Activated CD4-positive, alpha-beta T cell treated with anti-CD3 and anti-CD28 coated beads for 24 hours (primary cell): ENCODE measurements at places on chromosomes 12 and 14.

- no peak for DNase-seq
These were observed 151.0 kb downstream of the BCAT1 start for GRCh38 chr12:24797901-24798300.

DNA sequence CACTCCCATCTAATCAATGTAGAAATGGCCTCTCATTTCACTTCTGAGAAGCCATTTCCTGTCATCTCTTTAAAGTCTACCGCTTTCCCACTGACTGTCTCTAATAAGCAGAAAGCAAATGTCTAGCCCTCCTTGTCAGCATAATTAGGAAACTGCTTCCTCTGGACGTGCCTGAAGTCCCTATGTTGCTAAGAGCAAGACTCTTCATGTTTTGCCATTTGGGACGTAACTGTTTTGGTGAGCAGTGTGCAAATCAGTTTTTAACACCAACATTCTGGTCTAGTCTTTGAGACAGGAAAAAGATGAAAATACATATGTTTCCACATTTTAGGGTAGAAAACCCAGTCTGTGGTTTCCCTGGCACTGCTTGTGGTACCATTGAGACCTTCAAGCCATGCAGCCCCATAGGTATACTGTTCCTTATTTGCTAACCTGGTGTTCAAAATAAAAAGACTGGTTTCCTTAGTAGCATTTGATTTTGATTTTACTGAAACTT lies 22.2 kb downstream of the IFNG start:
- DNase-seq, result no peak

GRCh38 chr12:68749443-68749842 lies 3.5 kb downstream of the SLC35E3 start:
- DNase-seq, result no peak

- DNase-seq, result no peak
These were observed 63.1 kb upstream of the FGD4 start for GRCh38 chr12:32336261-32336660.

GRCh38 chr12:49364989-49365388 lies 2.3 kb upstream of the SPATS2 start:
- no peak for DNase-seq

GRCh38 chr14:56585461-56586084 lies 6.0 kb downstream of the TMEM260 start:
- no peak for DNase-seq

DNA sequence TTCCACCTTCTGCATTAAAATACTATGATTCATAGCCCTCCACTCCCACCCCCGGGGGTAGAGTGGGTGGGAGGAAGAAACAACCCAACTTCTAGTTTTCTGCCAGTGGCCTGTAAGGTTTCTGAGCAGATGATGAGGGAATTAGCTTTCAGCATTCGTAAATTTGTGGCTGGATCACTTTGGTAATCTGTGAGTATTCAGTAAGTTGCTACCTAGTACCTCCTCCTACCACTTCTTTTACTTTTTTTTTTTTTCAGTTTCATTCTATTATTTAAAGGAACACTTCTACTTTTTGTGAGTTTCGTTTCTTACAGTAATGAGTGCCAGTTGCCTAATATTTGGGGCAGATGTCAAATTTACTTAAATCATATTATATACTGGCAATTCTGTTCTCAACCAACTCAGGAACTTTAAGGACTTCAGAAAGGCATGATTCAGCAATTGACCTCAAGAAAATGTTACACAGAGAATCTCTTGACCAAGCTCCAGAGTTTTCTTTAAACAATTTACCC lies 42.4 kb upstream of the EMP1 start:
- DNase-seq, result no peak

- no peak for DNase-seq
These were observed 1.8 kb upstream of the KRT83 start for GRCh38 chr12:52323001-52323400.

DNA sequence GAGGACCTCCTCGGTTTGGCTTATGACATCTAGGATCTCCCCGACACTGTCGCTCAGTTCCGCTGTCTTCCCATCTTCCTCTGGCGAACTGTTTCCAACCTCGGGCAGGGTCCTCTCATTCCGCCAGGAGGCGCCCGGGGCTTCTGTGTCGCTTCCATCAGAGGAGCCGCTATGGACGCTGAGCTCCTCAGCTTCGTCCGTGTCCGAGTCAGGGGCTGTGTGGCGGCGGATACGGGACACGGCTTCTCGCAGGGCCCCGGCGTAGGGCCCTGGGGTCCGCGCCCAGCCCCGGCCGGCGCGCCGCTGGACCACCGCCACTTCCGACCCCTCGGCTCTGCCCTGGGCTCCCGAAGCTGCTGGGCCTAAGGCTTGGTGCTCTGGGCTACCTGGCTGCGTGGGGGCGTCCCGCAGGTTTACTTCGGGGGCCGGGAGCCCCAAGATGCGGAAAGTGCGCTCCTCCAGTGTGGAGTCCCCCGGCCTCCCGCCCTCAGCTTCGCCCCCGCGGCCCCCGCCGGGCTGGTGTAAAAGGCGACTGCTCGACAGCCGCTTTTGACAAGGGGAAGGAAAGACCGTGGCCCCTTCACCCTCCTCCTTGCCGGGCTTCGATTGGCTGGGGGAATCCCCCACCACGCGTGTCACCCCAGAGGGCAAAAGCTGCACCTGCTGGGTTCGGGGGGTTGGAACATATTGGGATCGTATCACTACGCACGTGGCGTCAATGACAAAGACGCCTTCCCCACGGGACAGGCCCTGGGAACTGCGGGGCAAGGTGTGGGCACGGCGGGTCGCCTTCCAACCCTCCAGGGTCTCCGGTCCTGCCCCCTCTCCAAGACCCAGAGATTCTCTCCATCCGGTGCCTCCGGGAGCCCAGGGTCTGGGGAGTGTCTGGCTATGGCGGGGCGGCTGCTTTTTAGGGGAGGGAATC lies 2.1 kb downstream of the DDN start:
- no peak for DNase-seq

DNA sequence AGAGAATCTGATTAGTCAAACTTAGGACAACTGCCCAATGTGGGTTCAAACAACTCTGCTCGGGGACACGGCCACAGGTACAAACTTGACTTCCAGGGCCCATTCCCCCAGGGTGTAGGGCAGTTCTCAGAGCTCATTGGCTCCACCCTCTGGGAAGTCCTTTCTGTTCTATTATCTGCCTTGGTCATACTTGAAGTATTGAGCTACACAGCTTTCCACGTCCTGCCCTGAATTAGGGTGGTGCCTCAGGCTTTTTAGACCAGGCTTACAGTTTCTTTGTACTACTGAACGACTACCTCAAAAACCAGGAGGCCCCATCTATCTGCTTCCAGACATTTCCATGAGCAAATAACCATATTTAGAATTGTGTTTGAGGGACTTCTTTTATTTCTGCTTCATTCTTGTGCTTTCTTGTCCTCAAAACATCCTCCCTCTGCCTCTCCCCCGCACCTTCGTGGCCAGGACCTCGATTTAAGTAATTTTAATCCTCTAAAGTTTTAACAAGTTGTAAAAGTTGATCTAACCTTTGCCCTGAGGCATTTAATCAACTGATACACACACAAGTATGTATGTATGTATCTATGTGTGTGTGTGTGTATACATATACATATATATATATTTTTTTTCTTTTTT lies 281.7 kb upstream of the AMIGO2 start:
- DNase-seq, result no peak

- no peak for DNase-seq
These were observed 86.4 kb downstream of the SCN8A start for GRCh38 chr12:51677284-51677968.

DNA sequence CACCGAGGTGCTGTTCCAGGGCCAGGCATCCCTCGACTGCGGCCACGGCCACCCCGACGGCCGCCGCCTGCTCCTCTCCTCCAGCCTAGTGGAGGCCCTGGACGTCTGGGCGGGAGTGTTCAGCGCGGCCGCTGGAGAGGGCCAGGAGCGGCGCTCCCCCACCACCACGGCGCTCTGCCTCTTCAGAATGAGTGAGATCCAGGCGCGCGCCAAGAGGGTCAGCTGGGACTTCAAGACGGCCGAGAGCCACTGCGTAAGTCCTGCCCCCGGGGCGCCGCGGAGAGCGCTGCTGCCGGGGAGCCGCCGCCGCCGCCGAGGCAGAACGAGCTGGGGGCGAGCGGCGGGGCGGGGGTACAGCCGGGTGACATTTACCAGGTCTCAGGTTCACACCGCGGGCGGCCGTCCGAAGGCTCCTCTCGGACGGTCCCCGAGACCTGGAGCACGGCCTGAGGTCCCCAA lies 1.4 kb downstream of the PLXNC1 start:
- DNase-seq, result no peak

DNA sequence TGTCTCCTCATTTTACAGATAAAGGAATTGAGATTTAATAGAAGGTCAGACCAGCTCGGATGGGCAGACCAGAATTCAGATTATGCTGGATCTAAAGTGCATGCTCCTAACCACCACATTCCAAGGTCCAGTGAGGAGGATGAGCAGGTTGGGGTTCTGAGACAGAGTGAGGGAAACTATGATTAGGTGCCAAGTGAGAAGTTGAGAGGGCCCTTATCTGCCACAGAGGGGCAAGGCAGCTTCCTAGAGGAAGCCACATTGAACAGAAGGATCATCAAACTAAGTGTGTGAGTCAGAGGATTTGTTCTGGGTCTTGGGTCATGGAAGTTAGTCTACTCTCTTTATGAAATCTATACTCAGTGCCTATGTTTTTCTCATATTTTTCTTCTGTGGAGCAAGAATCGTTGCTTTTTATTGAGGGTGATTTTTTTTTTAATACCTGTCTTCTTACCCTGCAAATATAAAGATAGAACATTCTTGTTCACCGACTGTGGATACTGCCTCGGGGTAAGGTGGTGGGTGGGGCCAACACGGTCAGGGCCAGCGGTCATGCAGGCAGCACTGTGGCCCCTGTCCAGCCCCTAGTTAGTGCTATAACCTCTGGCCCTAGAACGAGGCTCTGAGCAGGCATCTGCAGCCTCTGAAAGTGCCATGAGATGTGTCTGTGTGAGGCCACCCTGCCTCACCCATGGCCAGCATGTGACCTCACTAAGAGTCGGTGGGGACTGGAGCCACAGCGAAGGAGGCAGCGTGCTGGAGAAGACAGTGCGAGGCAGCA lies 55.6 kb upstream of the PTHLH start:
- DNase-seq, result no peak

DNA sequence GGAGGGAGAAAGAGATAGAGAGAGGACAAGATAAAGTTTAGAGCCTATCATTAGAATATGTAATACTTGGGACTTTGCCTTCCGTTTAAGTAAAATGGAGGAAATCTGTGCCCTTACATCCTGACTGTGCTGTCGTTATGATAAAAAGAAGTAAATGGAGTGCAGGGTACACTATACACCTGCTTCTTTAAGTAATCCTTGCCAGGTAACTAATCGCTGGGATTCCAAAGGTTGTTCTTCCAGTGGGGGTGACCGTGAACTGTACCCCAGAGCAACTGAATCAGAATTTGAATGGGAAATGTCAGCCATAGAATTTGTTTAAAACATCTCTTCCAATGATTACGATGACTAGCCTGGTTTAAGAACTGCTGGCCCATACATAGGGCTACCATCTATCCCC lies 126.1 kb upstream of the EEA1 start:
- no peak for DNase-seq

GRCh38 chr14:72305561-72305960 lies 373.3 kb downstream of the RGS6 start:
- DNase-seq, result no peak

- DNase-seq, result no peak
These were observed 15.3 kb downstream of the FAM222A start for GRCh38 chr12:109728921-109729320.

- DNase-seq, result no peak
These were observed 55.0 kb downstream of the POLR3B start for GRCh38 chr12:106412563-106412962.

DNA sequence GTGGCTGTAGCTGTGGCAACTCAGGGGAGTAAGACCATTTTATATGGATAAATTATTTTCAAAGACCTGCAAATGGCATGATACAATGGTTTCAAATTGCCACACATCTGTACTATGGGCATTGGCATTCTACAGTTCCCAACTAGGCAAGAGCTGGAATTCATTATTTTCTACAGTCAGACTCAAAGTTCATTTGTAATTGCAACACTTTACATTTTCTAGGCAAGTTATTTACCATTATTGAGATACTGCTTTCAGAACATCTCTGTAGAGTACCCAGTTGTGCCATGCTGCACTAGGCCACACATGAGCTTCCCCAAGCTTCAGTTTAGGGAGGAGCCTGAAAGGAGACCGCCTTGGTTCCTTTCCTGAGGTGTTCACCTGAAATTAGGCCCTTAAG lies 8.0 kb upstream of the ATG14 start:
- DNase-seq, result no peak

GRCh38 chr14:103767336-103767894 lies 51.8 kb downstream of the ZFYVE21 start:
- no peak for DNase-seq

DNA sequence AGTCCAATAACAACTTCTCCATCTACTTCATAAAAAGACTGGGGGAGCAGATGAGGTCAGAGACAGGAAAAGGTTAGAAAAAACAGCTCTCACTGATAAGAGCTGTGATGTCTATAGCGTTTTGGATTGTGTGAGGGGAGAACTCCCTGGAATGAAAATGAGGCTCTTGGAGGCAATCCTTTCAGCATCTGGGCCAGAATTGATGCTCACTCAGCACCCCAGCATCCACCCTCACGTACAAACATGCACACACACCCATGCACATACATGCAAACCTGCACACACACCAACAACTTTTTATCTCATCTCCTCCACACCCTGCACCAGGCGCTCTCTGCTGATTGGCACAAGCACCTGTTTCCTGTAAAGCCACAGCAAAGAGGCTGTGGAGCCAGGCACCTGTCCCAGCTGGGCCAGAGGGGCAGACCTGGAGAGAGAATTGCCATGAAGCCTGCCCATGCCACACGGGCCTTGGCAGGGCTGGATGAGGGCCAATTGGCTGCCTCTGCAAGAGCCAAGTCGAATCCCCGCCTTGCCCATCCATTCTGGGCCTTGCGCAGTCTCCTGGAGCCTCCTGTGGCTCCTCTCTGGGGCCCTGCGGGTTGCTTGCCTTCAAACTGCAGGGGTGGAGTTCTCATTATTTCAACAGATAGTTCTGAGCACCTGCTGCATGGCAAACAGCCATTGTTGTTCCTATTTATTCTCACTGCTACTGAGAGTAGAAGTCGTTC lies 53.1 kb downstream of the SYNE3 start:
- DNase-seq, result no peak

DNA sequence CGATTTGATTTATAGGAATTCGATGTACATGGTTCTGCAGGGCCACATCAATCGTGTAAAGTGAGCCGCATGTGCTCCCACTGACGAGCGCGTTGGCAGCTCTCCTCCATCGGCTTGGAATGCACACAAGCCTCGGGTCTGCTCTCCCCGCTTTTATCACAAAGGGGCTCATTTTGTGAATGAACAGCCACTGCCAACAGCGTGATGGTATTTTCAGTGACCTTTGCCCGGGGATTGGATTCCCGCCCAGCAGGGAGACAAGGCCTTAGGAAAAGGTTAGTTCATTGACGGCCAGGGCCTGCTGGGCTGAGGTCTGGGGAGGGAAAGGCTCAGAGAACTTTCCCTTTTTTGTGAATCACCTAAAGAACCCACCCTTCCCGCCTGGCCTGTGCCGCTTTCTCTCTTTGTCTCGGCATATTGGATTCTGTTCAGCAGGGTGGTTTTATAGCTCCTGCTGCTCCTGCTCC lies 232.1 kb downstream of the MSRB3 start:
- no peak for DNase-seq
